Stromal cell of bone marrow (primary cell): ENCODE measurements at places on chromosomes 7 and 10.

DNA sequence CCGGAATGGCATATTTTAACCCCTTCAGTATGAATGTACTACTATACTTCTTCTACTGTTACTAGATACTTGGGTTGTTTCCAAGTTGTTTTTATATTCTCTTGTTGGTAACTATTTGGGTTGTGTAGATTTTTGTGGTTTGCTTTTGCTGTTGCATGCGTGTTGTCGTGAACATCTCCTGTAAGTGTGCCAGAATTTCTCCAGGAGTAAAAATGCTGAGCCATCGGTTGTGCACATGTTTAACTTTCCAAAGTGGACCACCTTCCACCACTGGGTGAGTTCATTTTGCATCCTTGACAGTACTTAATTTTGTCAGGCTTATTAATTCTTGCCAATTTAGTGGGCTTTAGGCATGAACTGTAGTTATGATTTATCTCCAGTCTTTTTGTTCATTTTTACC is 47.9 kb downstream of the CSGALNACT2 start:
- no peak for DNase-seq

DNA sequence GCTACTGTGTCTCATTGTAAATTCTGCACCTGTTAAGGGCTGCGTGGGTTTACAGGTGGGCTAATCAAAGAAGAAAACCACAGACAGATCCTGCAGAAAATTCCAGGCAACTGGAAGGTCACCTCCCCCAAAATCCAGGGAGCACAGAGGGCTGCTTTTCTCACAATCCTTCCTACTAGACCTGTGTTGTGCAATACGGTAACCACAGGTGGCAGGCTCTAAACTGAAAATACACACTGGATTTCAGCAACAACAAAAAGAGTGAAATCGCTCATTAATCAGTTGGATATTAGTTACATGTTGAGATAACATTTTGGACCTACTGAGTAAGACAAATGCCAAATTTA is 83.2 kb downstream of the SLC16A9 start:
- no peak for DNase-seq

GRCh38 chr10:14456870-14457266 is 126.1 kb upstream of the FRMD4A start:
- no peak for DNase-seq

GRCh38 chr10:123926401-123927264 is 35.0 kb upstream of the CPXM2 start:
- DNase-seq: no peak

DNA sequence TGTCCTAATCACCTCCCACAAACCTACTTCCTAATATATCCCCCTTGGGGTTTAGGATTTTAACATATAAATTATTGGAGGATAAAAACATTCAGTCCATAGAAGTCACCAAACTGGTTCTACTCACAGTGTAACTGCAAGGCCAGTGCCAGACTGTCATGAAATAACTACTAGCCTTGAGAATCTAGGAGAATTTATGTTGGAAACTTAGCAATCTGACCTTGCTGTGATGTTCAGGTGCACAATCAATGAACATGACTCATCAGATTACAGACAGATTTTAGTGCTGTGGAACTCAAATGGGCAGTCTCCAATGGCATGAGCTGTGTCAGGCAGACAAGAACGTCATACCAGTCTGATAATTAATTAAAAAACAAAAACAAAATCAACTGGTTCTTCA is 571.4 kb upstream of the IGFBP3 start:
- no peak for DNase-seq
